ENCODE measurements at places on chromosomes 6 and 20. TPM values are rescaled to one million over a fixed set of nuclear protein-coding genes. Genes with fewer than 3 reads are reported as not detected.

Gene ANKEF1
- polyA plus RNA-seq, result 2.1 TPM

Gene REM1
- polyA plus RNA-seq, result not detected

Gene ITPR3
- 6.4 TPM for polyA plus RNA-seq

Gene HMGN3
- polyA plus RNA-seq, result 67.8 TPM

Gene ARFGEF3
- polyA plus RNA-seq, result not detected

Gene TMEM151B
- not detected for polyA plus RNA-seq

Gene SALL4
- polyA plus RNA-seq, result not detected

Gene CEP85L
- 25.9 TPM for polyA plus RNA-seq

Gene HLA-E
- polyA plus RNA-seq, result 2,221 TPM

Gene SPAG4
- 0.44 TPM for polyA plus RNA-seq

Gene STMND1
- not detected for polyA plus RNA-seq

Gene WFDC12
- polyA plus RNA-seq, result not detected

Gene FKBP1C
- 0.39 TPM for polyA plus RNA-seq

Gene SLC44A4
- not detected for polyA plus RNA-seq

- no peak for DNase-seq
Observed at GRCh38 chr6:158174024-158174423, 5.9 kb downstream of the GTF2H5 start.

- DNase-seq, result peak; percentile 64
Observed at GRCh38 chr6:25017932-25018567, 82.3 kb upstream of the RIPOR2 start.

DNA sequence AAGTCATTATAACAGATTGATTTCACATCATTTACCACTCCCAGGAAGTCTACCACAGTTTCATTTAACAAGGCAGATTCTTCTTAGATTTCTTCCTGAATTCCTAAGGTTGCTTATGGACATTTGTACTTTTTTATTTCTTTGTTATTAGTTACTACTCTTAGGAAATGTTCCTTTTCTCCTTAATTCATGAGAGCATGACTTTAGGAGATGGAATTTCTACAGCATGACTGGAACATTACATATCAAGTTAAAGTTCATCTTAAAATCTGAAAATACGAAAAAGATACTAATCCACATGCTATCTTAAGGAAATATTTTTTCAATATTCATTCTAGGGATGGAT is 22.3 kb downstream of the CNKSR3 start:
- no peak for DNase-seq

GRCh38 chr6:135750081-135750480 is 101.4 kb upstream of the PDE7B start:
- DNase-seq, result no peak

GRCh38 chr6:44781912-44782597 is 394.5 kb downstream of the CDC5L start:
- no peak for DNase-seq

DNA sequence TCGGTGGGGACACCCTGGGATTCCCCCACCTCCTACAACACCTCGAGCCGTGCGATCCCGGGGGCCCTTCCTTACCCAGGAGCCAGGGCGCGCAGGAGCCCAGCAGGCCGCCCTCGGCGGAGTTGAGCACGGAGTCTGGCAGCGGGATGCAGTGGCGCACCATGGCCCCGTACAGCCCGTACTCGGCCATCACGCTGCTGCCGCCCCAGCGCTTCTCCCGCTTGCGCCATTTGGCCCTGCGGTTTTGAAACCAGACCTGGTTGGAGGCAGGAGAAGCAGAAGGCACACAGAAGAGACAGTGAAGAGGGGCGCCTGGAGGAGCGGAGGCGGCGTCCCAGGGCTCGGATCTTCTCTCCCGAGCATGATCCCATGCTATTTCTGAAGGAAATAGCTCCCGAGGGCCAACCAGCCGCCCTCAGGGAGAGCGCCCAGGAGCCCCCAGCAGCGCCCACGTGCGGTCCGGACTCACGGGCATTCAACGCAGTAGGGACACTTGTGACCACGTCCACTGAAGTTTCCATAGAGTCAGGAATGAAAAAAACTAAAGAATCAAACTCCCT is 4.3 kb downstream of the VSX1 start:
- no peak for DNase-seq

DNA sequence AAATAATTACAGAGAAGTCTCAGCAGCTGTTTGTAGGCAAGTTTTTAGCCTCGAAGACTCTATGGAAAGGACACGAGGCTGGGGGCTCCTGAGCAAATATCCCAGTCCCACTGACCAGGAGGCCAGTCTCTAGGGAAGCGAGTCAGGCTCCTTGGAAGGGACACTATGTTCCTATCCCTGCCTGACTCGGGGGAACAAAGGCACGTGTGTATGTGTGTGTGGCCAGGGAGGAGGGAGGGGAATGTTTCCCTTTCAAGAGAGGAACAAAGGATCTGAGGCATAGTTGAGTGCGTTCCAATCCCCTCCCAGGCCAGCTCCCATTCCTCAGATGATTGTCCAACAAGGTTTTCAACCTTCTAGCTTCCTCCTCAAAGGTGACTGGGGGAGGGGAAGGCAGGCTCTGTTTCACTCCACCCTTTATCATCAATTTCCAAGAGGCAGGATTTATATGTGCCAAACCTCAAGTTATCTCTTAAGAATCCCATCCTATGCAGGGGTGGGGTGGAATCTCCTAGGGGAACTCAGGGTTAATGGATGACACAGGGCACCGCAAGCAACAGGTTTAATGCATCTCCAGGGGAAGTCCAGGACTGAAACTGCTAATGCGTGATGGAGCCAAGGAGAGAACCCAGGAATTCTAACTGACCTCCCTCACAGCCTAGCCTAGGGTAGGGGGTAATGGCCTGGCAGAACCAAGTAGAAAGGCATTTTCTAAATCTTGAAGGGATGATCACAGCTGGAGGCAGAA is 9.9 kb downstream of the BCL2L1 start:
- DNase-seq, result no peak

DNA sequence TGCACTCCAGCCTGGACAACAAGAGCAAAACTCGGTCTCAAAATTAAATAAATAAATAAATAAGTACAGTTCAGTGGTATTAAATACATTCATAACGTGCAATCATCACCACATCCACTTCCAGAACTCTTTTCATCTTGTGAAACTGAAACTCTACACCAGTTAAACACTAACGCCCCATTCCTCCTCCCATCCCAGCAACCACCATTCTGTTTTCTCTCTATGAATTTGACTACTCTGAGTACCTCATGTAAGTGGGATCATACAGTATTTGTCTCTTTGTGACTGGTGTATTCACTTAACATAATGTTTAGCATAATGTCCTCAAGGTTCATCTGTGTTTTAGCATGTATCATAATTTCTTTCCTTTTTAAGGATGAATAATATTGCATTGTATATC is 29.1 kb upstream of the SCML4 start:
- DNase-seq, result no peak

- no peak for DNase-seq
Observed at GRCh38 chr6:47206626-47207025, 103.1 kb downstream of the TNFRSF21 start.
